ENCODE measurements at places on chromosomes 6 and 20.

- H3K27me3 ChIP-seq = no peaks in the 10 kb centered on the region
- peak overlapping the region; percentile 43 for H3K4me3 ChIP-seq
- H3K4me1 ChIP-seq = peaks cover 29% of the 10 kb centered on the region
Measured at GRCh38 chr6:164396071-164397047, 913.0 kb downstream of the C6orf118 start.

GRCh38 chr6:25138233-25138933 is 140.8 kb upstream of the CARMIL1 start:
- DNase-seq = peak; percentile 84
- H3K36me3 ChIP-seq = no peaks in the 10 kb centered on the region
- H3K27me3 ChIP-seq = no peaks in the 10 kb centered on the region
- H3K4me3 ChIP-seq = peak overlapping the region; percentile 71
- H3K27ac ChIP-seq = peak overlapping the region; percentile 45

- no peak overlapping the region for H3K4me3 ChIP-seq
- peaks cover 5% of the 10 kb centered on the region for H3K4me1 ChIP-seq
- no peak for DNase-seq
Measured at GRCh38 chr6:166419717-166420116, 37.0 kb upstream of the MPC1 start.

GRCh38 chr6:40799296-40800140 is 212.4 kb upstream of the LRFN2 start:
- no peaks in the 10 kb centered on the region for H3K27me3 ChIP-seq
- H3K4me1 ChIP-seq = no peaks in the 10 kb centered on the region
- H3K36me3 ChIP-seq = no peaks in the 10 kb centered on the region
- no peak overlapping the region for H3K4me3 ChIP-seq
- no peak overlapping the region for H3K27ac ChIP-seq

DNA sequence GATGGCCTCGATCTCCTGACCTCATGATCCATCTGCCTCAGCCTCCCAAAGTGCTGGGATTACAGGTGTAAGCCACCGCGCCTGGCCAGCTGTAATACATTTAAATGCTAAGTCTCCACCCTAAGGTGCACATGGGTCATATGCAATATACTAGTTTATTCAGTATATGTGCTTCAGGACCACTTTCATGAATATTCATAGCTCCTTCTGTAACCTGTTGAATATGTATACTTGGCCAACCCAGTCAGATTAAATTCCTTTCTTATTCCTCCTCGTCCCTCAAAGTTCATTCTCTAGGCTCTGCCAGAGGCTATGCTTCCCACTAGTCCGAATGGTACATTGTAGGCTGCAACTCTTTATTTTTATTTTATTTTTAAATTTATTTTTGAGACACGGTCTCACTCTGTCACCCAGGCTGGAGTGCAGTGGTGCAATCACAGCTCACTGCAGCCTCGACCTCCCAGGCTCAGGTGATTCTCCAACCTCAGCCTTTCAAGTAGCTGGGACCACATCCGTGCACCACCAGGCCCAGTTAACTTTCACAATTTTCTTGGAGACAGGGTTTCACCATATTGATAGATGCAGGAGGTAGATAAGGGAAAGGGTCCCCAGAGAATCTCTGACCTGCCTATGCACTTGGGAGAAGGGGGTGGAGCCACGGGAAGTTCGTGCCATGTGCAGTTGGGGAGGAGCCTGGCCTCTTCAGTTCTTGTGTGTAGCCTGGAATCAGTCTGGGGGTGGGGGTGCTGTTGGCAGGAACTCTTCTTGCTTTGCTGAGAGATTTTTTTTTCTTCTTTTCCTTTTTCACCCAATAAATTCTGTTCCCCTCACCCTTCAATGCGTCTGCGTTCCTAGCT is 41.3 kb upstream of the DDR1 start:
- no peak for DNase-seq
- peaks cover 10% of the 10 kb centered on the region for H3K27me3 ChIP-seq
- H3K4me1 ChIP-seq = no peaks in the 10 kb centered on the region
- H3K27ac ChIP-seq = no peak overlapping the region
- no peak overlapping the region for H3K4me3 ChIP-seq

GRCh38 chr6:112269979-112270566 is 15.7 kb upstream of the LAMA4 start:
- H3K4me1 ChIP-seq = peaks cover 14% of the 10 kb centered on the region
- H3K36me3 ChIP-seq = no peaks in the 10 kb centered on the region
- peaks cover 2% of the 10 kb centered on the region for H3K27me3 ChIP-seq
- no peak overlapping the region for H3K27ac ChIP-seq

GRCh38 chr6:163576114-163576513 is 161.6 kb downstream of the QKI start:
- peaks cover 1% of the 10 kb centered on the region for H3K36me3 ChIP-seq
- H3K4me3 ChIP-seq = no peak overlapping the region
- no peak for DNase-seq
- no peak overlapping the region for H3K27ac ChIP-seq
- H3K27me3 ChIP-seq = no peaks in the 10 kb centered on the region
- peaks cover 7% of the 10 kb centered on the region for H3K4me1 ChIP-seq

DNA sequence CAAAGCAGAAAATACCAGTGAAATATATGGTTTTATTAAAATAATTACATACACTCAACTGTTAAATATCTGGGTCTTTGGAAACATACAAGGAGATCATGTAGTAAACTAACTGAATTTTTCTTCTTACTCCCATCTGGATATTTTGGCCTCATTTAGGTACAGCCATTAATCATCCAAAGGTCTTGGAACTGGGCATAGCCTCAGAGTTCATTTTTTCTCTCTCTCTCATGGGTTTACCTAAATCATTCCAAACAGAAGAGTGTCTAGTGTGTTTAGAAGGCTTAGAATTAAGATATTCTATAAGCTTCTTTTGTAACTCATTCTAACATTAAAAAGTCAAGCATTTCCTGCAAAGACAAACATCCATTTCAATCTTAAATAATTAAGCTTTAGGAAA is 79.4 kb downstream of the HMGCLL1 start:
- no peaks in the 10 kb centered on the region for H3K36me3 ChIP-seq
- H3K27ac ChIP-seq = no peak overlapping the region
- DNase-seq = no peak
- no peaks in the 10 kb centered on the region for H3K4me1 ChIP-seq
- no peak overlapping the region for H3K4me3 ChIP-seq

- no peak overlapping the region for H3K27ac ChIP-seq
- no peaks in the 10 kb centered on the region for H3K4me1 ChIP-seq
- DNase-seq = no peak
- no peaks in the 10 kb centered on the region for H3K27me3 ChIP-seq
Measured at GRCh38 chr20:29079769-29080690, 2177.4 kb upstream of the DEFB115 start.

- peaks cover 9% of the 10 kb centered on the region for H3K27me3 ChIP-seq
- H3K36me3 ChIP-seq = no peaks in the 10 kb centered on the region
- no peak overlapping the region for H3K4me3 ChIP-seq
- no peaks in the 10 kb centered on the region for H3K4me1 ChIP-seq
- H3K27ac ChIP-seq = no peak overlapping the region
Measured at GRCh38 chr6:3205913-3206312, 21.5 kb downstream of the TUBB2B start.

GRCh38 chr20:41889126-41889843 is 271.1 kb upstream of the CHD6 start:
- no peaks in the 10 kb centered on the region for H3K27me3 ChIP-seq
- H3K4me3 ChIP-seq = no peak overlapping the region
- no peak for DNase-seq
- no peak overlapping the region for H3K27ac ChIP-seq

GRCh38 chr20:24364482-24364881 is 104.9 kb upstream of the SYNDIG1 start:
- no peak overlapping the region for H3K4me3 ChIP-seq
- H3K4me1 ChIP-seq = no peaks in the 10 kb centered on the region
- DNase-seq = no peak
- no peak overlapping the region for H3K27ac ChIP-seq

DNA sequence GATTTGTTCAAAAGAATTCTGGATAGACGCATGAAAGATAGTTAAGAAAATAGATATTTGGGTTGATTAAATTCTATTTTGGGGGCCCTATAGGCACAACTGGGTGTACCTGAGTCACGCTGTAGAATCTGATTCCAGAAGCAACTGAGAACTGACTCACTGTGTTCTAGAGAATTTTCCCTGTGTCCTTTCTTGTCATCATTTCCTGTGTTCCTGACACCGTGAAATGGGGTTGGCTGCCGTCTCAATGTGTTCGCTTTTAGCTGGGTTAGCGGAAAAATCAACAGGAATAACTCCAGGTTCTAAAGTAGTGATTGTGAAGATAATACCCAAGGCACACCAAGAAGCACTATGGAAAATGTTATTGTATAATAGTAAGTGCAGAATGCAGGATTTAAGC is 5.0 kb downstream of the GCNT2 start:
- peak overlapping the region; percentile 81 for H3K27ac ChIP-seq
- peak; percentile 85 for DNase-seq
- H3K27me3 ChIP-seq = no peaks in the 10 kb centered on the region
- H3K4me3 ChIP-seq = no peak overlapping the region

DNA sequence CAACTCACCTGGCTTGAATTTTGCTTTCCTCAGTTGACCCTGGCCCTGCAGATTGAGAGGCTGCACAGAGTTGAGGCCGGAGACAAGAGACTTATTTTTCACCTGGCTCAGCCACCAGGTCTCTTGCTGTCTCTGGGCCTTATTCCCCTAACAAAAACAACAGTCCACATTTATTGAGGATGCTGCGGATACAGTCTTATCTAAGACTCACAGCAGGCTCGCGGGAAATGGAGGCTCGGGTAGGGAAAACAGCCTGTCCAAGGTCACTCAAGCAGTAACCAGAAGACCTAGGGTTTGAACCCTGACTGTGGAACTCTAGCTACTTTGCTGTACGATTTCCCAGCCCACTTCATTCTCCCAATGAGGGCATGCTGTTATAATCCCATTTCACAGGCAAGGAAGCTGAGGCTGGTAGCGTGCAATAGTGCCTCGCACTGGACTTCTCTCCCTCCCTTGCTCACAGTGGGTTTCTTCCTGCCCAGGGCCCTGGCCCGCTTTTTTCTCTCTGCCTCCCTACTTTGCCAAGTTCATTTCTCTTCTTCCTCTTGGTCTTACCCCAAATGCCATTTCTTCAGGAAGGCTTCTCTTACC is 57.7 kb downstream of the RBM38 start:
- no peak overlapping the region for H3K4me3 ChIP-seq
- no peak for DNase-seq
- no peaks in the 10 kb centered on the region for H3K4me1 ChIP-seq
- no peaks in the 10 kb centered on the region for H3K27me3 ChIP-seq

GRCh38 chr6:18218233-18218632 is 46.1 kb downstream of the DEK start:
- H3K27me3 ChIP-seq = no peaks in the 10 kb centered on the region
- H3K4me1 ChIP-seq = no peaks in the 10 kb centered on the region
- H3K36me3 ChIP-seq = no peaks in the 10 kb centered on the region
- H3K4me3 ChIP-seq = no peak overlapping the region
- no peak for DNase-seq
- no peak overlapping the region for H3K27ac ChIP-seq

DNA sequence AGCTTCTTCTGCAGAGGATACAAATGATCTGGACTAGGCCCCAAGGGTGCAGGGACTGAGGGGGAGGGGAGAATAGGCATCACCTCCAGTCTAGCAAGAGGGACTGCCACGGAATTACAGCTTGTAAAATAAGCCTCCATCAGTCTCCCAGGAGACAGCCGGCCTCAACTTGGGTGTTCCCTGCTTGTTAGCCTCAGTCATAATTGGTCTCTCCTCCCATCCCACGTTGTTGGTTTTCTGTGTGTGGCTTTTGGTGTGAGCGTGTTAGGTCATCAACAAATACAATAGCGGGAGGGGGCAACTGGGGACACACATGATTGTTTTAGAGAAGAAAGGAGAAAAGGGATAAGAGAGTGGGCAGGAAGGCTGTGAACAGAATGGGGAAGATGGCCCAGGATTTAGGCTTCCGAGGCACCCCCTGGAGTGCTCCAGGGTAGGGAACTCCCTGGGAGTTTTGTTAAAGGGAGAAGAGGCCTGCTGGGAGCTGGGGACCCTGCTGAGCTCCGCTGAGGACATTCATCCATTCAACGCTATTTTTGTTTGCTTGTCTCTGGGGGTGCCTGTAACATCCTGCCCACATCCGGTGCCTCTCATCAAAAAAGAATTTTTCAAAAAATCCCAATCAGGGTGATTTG is 9.2 kb downstream of the FOXA2 start:
- no peak for DNase-seq
- peaks cover 90% of the 10 kb centered on the region for H3K27me3 ChIP-seq
- H3K27ac ChIP-seq = no peak overlapping the region
- H3K4me1 ChIP-seq = no peaks in the 10 kb centered on the region

DNA sequence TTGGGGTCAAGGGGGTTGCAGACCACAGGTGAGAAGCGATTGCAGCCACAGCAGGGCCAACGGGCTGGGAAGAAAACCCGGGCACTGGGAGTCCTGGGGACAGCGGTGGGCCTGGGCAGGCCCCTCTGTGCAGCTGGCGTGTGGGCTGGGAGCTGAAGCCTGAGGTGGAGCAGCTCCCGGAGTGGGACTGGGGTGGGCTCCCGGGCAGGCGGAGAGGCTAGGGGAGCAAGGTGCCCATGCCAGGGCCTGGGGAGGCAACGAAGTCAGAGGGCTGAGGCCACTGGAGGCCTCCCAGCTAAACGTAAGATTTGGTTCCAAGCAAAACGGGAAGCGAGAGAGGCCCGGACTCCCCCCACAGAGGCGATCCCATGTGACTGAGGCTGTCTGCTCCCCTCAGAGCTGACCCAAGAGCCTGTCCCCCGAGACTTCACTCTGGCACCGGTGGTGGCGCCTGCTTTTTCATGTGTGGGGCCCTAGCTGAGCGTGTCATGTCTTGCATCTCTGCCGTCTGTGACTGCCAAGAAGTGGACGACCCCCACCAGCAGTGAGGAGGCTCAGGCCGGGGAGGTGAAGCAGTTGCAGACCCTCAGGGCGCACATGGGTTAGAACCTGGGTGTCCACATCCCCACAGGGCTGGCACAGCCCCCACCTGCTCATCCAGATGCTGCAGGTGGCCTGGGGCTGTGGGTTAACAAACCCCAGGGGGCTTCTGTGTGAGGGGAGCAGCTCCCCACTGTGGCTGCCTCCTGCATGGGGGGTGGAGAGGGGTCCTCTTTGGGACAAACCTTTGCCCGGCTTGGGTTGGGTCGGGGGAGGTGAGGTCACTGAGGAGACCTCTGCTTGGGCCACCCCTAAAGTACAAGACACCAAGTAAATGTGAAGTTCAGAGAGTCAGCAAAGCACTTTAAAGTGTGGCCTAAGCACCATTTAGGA is 212.3 kb downstream of the TAF4 start:
- no peaks in the 10 kb centered on the region for H3K36me3 ChIP-seq
- no peaks in the 10 kb centered on the region for H3K27me3 ChIP-seq
- H3K4me1 ChIP-seq = no peaks in the 10 kb centered on the region

DNA sequence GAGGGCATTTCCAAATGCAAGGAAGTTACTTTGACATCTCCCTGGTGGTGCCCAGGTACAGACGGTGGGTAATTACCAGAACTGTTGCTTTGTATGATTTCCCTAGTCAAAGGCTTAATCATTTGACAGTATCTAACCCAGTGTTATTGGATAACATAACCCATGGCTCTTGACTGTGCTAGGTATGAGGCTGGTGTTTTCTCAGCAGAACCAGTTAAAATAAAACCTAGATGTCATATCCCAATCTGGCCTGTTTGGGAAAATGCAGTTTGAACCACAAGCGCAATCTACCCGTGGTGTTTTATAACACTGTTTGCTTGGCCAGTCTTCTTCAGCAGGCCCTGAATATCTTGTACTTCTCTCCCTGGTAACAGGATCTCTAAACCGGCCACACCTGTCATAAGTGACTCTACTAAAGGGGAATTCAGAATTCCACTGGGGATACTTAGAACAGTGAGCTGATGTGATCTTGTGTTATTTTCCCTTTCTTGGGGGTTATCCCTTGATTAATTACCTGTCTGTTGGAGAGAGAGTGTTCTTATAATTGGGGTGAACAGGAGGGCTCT is 32.8 kb downstream of the PPP1R14C start:
- no peaks in the 10 kb centered on the region for H3K36me3 ChIP-seq
- H3K4me3 ChIP-seq = no peak overlapping the region
- no peaks in the 10 kb centered on the region for H3K4me1 ChIP-seq
- no peak for DNase-seq
- H3K27ac ChIP-seq = no peak overlapping the region
- H3K27me3 ChIP-seq = no peaks in the 10 kb centered on the region
